ENCODE measurements at places on chromosomes 4 and X. TPM values are rescaled to one million over a fixed set of nuclear protein-coding genes. Genes with fewer than 3 reads are reported as not detected.

The GPC3 gene
- total RNA-seq, result 1.6 TPM

The CD99L2 gene
- 51.6 TPM for total RNA-seq

The CHST7 gene
- 17.0 TPM for total RNA-seq

The IL9R gene
- total RNA-seq, result not detected

The PDLIM3 gene
- 20.8 TPM for total RNA-seq

The ASB5 gene
- 1.2 TPM for total RNA-seq

The TMEM144 gene
- 6.8 TPM for total RNA-seq

The BCOR gene
- 15.5 TPM for total RNA-seq

The DACH2 gene
- not detected for total RNA-seq

The XAGE5 gene
- not detected for total RNA-seq

The CNGA2 gene
- total RNA-seq, result not detected

The MAPK10 gene
- 35.8 TPM for total RNA-seq

The TMPRSS11A gene
- not detected for total RNA-seq

The TMEM175 gene
- 14.8 TPM for total RNA-seq

The CLGN gene
- total RNA-seq, result 11.6 TPM

The STX18 gene
- total RNA-seq, result 23.8 TPM

The RPL10 gene
- total RNA-seq, result 5,394 TPM

The USP17L28 gene
- not detected for total RNA-seq

The F8A3 gene
- total RNA-seq, result 4.9 TPM

The GC gene
- not detected for total RNA-seq

The TEX13C gene
- not detected for total RNA-seq

The GAGE2A gene
- total RNA-seq, result not detected

The GAGE12D gene
- not detected for total RNA-seq

The SORCS2 gene
- 0.29 TPM for total RNA-seq

All from smooth muscle cell of trachea (primary cell).